ENCODE measurements at places on chromosomes 2 and 18. TPM values are rescaled to one million over a fixed set of nuclear protein-coding genes. Genes with fewer than 3 reads are reported as not detected.

Gene BOK
- 0.08 TPM for total RNA-seq

Gene INPP5D
- 41.8 TPM for total RNA-seq

Gene NTSR2
- not detected for total RNA-seq

Gene SCN9A
- total RNA-seq, result not detected

Gene GREB1
- total RNA-seq, result 0.52 TPM

Gene ZFP36L2
- total RNA-seq, result 58.2 TPM

Gene AGXT
- total RNA-seq, result not detected

DNA sequence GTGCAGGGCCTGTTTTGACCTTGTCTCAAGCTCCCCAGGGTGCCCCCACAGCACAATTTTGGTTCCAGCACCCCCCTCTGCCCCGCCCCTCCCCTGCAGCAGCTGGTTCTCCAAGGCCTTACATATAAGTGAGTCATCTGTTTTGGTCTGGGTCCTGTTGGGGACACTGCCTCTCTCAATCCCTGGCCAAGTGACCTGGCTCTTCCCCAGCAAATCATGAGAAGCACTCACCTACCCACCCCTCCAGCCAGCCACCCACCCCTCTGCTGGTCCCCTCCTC lies 90.5 kb downstream of the INHBB start:
- no peak for DNase-seq

- DNase-seq, result no peak
Measured at GRCh38 chr2:151002959-151003600, 258.6 kb downstream of the RBM43 start.

DNA sequence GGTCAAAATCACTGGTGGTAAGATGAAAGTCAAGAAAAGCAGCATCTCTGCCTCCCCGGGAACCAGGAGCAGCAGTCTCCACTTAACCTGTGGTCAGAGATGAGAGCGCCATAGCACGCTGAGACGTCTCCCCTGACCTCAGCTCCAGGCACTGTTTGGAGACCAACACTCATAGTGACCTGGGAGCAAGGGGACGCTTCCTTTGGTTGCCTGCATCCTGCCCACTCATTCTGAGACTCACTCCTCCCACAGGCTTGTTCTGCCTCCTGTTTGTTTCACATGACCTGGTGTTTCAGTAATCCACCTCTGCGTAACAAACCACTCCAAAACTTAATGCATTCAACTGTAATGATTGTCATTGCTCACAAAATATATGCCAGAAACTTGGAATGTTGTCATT lies 139.3 kb downstream of the ACOXL start:
- peak; percentile 29 for DNase-seq

DNA sequence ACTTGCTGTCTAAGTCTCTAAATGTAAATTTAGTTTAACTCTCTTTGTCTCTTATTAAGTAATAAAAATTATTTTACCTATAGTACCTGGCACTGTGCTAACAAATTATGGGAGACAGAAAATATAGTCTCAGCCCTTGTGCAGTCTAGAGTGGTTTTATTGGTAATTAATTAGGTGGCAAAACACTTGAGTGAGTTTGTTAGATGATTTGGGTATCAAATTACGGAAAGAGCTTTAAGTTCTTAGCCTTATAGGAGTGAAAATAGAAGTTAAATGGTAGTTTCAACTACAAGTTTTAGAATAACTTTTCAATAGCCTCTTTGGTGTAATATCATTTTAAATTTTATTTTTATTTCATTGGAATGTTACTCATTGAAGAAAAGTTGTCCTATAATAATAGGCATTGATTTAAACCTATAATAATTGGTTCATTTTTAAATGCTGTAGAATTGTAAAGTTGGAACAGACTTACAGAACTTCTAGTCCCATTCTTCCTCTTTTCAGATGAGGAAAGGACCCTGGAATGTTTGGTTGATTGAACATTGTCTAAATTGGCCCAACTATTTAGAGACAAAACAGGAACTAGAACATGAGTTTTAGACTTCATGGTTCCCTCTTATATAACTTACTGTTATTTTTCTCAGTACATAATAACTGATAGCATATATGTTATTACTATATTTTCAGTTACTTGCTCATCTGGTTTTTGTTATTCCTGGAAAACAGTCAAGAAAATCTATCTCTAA lies 10.2 kb upstream of the HTR2B start:
- DNase-seq, result no peak

GRCh38 chr2:94759211-94759610 lies 112.0 kb upstream of the TEKT4 start:
- peak; percentile 8 for DNase-seq

GRCh38 chr2:54081574-54081973 lies 33.8 kb upstream of the ACYP2 start:
- DNase-seq, result peak; percentile 67

GRCh38 chr2:128324008-128324896 lies 5.6 kb upstream of the HS6ST1 start:
- DNase-seq, result no peak

GRCh38 chr2:239824046-239824694 lies 201.0 kb downstream of the NDUFA10 start:
- no peak for DNase-seq

DNA sequence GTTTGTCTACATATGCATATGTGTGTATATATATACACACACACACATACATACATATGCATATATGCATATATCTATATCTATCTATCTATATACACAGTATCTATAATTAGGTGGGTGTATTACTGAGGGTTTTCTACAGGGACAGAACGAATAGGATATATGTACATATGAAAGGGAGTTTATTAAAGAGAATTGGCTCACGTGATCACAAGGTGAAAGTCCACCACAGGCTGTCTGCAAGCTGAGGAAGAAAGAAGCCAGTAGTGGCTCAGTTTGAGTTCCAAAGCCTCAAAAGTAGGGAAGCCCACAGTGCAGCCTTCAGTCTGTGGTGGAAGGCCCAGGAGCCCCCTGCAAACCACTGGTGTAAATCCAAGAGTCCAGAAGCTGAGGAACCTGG lies 756.0 kb upstream of the ACVR2A start:
- DNase-seq, result no peak

DNA sequence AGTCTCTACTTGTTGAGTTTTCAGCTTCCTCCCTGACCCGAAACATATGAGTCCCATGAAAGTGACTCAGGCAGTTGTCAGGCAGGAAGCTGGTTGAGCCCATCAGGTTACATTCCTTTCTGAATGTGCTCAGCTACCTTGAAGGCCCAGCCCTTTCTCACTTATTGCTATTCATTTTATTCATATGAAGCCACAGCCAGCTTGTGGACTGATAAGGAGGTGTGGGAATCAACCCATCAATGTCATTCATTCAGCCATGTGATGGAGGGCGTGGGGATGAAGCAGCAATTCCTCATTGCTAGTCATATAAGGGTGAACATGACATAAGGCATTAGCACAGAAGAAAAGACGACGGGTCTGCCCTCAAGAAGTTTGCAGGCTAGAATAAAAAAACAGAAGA lies 5.3 kb upstream of the VPS4B start:
- no peak for DNase-seq

DNA sequence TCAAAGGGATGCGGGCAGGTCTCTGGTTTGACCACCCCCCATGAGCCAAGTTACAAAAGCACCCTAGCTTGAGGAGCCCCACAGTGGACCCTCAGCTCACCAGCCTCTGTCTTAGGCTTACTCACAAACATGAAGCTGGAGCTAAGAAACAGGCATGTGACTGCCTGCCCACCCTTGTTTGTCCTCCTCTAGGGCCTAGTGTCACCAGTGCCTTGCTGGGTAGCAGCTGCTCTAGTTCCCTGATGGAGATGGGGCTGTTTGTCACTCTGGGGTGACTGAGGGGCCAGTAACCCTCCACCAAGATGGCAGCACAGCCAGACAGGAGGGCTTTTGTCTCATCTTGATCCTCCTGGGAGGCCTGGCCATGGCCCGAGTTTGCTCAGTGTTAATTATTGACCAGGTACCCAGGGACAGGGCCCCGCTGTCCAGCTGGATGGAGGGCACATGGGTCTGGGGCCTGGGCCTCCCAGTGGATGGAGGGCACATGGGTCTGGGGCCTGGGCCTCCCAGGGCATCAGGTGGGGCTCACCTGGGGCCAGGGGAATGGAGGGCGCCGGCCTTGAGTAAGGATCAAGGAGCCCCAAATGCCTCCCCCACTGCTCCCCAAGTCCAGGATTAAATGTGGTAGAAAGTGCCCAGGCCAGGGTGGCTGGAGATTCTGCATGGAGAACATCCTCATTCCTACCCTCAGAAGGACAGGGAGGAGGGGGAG lies 185.9 kb upstream of the HAAO start:
- no peak for DNase-seq

DNA sequence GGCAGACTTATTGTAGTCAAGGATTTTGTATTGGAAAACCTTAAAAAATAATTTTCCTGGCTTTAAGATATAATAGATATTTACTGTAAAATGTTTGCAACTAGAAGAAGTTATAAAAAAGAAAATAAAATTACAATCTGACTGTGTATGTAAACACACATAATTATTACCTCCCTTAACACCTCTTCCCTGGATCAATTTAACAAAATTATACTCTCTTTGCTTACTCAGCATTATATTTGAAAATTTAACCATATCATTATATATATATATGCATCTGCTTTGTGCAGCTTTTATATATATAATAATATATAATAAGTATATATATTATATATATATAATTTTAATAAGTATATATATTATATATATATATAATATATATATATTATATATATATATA lies 131.7 kb upstream of the FAM98A start:
- no peak for DNase-seq

GRCh38 chr2:177433402-177433801 lies 40.8 kb downstream of the AGPS start:
- no peak for DNase-seq

GRCh38 chr2:155825876-155826275 lies 506.6 kb downstream of the NR4A2 start:
- no peak for DNase-seq

GRCh38 chr18:41042866-41043265 lies 912.2 kb upstream of the PIK3C3 start:
- DNase-seq, result no peak

- DNase-seq, result no peak
Measured at GRCh38 chr2:85706063-85706462, 11.9 kb downstream of the GNLY start.

DNA sequence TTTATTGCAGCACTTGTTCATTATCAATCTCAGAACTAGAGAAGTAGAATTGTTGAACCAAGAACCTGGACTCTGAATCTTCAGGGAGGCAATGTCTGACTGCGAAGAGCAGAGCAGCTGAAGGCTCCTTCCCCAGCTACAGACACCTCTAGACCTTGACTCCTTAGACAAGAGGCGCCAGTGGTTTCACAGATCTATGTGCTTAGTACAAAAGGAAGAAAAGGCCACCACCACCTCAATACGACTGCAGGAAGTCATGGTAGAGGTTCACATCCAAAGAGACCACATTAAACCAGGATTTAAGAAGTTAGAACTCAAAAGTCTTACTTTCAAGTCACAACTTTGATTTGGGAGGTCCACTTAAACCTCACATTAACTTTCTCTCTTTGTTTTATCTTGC lies 158.1 kb upstream of the VRK2 start:
- DNase-seq, result no peak

- no peak for DNase-seq
Measured at GRCh38 chr2:187594801-187595200, 40.6 kb upstream of the TFPI start.
